ENCODE measurements at places on chromosomes 7 and 10.

- no peak for DNase-seq
Measured at GRCh38 chr10:15518250-15518649, 147.2 kb upstream of the FAM171A1 start.

GRCh38 chr7:118153551-118154177 is 30.3 kb upstream of the LSM8 start:
- no peak for DNase-seq

DNA sequence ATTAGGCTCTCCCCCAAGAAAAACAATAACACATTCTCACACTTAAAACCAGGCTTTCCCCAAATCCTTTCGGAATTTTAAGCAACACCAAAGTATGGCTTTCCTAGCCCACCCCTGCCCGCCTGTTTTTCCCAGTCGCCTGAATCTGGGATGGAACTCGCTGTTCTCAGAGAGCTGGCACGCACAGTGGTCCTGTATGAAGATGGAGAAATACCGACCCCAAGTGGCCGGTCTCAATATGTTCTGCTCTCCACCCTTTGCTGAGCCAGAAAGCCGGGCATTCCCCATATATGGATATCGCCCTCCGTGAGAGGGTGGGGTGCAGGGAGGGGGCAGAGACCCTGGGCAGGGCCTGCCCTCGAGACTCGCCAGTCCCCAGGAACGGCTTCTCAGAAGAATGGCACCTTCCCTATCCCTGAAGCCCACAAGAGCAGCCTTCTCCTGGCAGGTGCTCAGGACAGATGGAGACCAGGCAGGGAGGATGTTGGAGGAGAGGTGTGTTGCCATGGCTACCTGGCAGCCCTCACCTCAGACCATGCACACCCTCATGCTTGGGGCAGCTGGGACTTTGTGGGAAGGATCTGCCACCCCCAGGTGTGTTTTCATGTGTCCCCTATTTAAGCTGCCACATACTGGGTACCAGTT is 3.4 kb downstream of the TACR2 start:
- peak; percentile 99 for DNase-seq

GRCh38 chr7:26860361-26860760 is 4.0 kb downstream of the SKAP2 start:
- DNase-seq = no peak

DNA sequence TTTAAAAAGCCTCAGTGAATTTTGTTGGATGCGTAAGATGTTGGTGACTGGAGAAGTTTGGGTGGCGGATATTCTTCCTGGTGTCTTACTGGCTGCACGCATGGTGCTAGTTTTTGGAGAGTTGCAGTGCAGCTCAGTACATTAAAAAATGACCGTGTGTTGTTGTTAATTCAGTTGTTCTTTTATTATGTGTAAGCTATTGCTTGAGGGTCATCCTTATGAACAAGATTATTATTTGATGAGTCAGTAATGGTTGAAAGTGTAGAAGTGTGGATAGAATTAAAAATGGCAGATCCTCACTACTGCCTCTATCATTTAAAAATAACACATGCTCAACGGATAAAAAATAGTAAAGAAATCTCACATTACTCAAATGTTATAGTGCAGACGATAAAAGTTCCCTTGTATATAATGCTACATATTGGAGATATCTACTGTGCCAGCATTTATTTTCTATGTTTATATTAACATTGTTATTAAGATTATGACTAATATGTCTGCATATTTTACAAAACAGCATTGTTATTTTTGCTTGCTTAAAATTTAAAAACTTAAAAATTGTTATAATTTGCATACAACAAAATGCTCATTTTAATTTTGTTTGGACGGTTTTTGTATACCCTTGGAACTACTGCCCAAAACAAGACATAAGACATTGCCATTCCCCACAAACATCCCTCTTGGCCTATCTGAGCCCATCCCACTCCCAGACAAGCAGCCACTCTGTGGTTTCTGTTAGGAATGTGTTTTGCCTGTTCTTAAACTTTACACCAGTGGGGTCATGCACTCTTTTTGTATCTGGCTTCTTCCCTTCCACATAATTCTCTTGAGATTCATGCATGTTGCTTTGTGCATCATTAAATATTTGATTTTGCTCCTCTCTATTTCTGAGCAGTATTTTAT is 142.0 kb downstream of the DOCK1 start:
- DNase-seq = no peak

GRCh38 chr10:71679425-71679824 is 40.2 kb downstream of the C10orf105 start:
- DNase-seq = no peak

DNA sequence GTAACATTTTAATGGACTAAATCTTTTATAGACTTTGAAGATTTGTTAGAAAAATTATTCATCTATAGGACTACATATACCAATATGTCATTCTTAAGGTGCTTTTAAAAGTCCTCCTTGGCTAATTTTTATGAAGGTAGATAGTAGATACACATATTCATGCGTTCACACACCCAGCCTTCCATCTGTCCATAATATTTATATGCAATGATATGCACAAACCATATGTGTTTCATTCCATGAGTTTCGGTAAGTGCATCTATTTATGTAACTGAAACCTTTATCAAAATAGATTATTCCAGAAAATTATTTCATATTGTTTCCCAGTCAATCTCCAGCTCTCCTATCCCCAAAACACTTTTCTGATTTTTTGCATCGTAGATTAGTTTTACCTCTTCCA is 101.7 kb downstream of the ANLN start:
- no peak for DNase-seq

GRCh38 chr10:7493996-7494395 is 83.2 kb upstream of the SFMBT2 start:
- no peak for DNase-seq

DNA sequence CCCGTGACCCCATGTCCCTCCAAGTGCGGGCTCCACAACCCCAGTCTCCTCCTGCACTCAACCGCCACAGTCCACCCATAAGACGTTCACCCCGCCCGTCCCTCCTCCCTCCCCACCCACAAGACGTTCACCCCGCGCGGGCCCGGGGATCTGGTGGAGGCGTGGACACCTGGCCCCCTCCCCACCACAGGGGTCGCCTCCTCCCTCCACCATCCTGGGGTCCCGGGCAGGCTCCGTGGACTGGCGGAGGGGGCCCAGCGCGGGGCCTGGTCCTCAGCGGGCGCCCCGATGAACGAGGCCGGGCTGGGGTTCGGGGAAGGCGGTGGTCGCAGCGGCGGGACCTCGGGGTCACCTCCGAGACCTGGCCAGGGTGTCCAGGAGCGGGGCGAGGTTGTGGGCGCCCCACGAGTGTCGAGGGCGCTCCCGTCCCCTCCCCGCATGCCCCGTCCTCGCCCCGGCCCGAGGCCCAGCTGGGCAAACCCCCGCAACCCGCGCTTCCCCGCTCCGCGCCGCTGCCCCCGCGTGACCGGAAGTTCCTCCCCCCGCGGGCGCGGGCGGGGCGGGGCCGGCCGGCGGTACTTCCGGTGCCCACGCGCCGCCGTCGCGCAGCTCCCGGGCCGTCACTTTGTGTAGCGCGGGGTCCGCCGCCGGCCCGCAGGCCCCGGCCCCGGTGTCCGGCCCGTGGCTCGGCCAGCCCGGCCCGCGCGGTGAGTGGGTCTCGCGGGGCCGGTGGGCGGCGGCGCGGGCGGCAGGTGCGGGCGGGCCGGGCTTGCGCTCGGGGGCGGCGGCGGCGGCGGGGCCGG is at the start of gene ZNF316:
TSS of gene ZNF316 (plus strand) at position 578 of the 803 bp plus-strand sequence. CDS start 5,092 bp downstream, outside the sequence.
- peak; percentile 57 for DNase-seq

- no peak for DNase-seq
Measured at GRCh38 chr10:25842146-25842545, 91.9 kb upstream of the MYO3A start.

GRCh38 chr10:112232670-112233069 is 49.1 kb upstream of the GPAM start:
- no peak for DNase-seq

DNA sequence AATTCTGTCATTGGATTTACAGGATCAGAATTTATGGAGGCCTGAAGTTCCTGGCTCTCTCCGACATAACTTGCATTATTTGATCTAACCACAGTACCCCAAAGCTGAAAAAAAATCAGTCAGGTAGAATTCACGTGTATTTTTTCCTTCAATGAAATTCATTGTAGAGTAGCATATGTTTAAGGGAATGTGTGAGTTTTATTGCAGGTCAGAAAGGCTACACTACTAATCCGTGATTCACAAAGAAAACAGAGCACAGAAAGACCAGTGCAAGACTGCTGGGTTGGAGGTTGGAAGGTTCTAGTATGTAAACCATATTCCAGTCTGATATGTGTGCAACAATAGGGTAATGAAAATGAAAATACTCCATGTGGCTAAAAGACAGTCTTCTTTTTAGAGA is 247.0 kb upstream of the FERD3L start:
- DNase-seq = no peak

GRCh38 chr7:30348083-30348560 is 63.7 kb downstream of the ZNRF2 start:
- no peak for DNase-seq

GRCh38 chr7:101995121-101995520 is 177.7 kb downstream of the CUX1 start:
- DNase-seq = no peak

- DNase-seq = no peak
Measured at GRCh38 chr7:93015101-93015778, 102.5 kb downstream of the SAMD9 start.

DNA sequence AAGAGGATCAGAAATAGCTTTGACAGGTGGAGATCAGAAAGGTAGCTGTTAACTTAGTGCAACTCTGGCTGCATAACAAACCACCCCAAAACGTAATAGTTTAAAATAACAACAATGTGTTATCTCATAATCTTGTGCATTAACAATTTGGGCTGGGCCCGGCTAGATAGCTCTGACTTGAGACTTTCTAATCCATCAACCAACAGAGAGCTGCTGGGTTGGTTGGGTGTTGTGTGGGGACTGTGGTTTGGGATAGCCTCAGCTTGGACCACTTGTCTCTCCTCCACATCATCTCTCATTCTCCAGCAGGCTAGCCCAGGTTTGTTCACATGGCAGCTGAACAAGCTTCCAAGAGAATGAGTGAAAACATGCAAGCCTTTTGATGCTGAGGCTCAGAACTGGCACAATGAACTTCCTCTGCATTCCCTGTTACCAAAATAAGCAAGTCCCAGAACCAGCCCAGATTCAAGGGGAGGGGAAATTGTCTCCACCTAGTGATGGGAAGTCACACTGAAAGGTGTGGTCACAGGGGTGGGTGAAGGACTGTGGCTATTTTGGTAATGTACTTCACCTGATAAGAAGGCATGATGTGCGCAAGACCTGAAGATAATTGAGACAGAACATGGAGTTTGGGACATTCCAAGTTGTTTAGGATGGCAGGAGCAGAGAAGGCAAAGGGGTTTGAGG is 20.4 kb upstream of the ASAH2 start:
- no peak for DNase-seq

DNA sequence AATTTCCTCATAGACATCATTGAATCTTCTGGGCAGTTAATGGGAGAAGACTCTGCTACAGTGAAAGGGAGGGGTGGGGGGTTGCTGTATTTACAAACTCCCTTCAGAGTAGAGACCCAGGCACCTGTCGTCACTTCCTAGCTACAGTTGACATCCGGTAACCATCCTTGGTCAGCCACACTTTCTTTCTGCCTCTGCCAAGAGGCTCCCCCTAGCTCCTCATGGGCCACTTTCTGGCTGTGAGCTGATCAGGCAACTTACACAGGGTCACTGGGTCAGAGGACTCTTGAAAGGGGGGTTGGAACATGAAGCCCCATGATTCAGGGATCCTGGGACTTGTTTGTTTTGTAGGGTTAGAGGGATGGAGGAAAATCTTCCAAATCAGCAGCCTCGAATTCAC is 1.2 kb downstream of the TECPR1 start:
- DNase-seq = no peak

DNA sequence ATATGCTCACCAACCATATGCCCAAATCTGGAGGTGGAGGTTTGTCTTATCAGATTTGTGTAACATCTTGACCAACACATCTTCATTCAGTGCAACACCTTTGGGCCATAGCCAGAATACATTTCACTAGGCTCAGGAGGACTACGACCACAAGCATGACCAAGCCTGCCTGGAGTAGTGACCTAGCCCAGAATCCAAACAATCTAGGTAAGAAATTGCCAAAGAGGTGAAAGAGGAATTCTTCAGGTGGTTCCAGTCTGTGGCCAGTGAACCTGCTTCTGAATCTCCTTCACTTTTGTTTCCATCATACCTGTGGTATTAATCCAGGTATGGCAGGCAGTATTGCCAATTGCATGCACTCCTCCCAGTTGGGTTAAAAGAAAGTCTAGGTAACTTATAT is 112.8 kb upstream of the RAB18 start:
- no peak for DNase-seq

DNA sequence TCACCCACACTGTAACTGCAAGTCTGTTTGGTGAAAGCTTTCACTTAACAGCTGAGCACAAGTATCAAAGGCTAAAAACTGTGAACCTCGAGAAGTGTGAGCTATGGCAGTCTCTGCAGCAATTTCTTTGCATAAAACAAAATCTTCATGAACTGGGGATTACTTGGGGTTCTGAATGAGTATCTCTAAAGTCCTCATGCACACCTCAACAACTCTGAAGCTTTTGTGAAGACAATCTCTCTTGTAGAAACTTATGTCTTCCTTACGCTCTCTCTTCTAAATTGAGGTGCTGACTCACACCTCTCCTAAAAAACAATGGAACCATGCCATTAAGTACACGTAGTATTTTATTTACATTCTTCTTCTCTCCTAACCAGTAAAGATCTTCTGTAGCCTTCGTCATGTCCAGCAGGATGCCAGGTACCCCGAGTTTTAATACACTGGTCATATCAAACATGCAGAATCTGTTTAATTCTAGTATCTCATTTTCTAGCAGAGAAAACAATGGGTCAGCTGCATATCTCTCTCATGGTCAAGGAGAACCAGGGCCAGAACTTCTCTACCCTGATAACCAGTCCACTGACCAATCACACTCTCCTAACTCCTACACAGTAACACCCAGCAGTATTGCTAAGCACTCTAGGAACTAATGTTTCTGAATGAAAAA is 76.9 kb downstream of the UBE2H start:
- DNase-seq = no peak

DNA sequence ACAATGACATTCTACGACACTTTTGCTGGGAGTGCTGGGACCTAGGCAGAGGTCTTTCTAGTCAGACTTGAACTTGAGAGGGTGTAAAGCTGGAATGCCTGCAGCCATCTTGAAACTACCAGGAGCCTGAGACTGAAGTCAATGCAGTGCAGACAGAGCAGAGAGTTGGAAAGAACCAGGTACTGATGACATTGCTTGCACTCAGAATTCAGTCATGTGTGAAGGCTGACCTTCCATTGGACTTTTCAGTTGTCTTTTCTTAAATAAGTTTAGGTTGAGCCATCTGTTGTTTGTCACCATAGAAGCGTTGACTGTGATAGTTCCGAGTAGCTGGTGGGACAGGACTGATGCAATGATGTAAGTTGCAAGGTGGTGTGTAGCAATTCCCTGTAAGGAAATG is 3.1 kb upstream of the PLPP4 start:
- DNase-seq = no peak

- no peak for DNase-seq
Measured at GRCh38 chr7:4074407-4074806, 607.7 kb upstream of the FOXK1 start.

Data from C1 segment of cervical spinal cord (tissue), 14 donors.